ENCODE measurements at places on chromosomes 5 and 9.

DNA sequence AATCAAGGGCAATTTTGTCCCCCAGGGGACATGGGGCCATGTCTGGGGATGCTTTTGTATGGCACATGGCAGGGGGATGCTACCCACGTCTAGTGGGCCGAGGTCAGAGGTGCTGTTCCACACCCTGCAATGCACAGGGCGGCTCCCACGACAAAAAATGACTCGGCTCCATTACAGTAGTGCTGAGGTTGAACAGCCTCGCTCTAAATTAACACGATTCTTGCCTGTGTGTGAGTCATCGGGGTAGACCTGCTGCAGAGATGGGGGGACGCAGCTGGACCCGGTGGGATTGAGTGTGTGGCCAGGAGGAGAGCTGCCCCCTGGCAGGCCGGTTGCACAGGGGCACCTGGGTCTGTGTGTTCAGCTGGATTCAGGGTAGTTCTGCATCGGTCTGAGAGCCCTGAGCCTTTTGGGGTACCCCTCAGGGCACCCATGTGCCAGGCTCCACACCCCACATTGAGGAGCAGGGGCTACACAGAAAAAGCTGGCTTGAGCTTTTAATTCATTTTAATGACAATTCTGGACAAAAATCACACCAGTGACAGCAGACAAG lies 20.0 kb upstream of the COL5A1 start:
- no peak for DNase-seq

GRCh38 chr5:10133830-10134229 lies 115.9 kb downstream of the ATPSCKMT start:
- DNase-seq: no peak

GRCh38 chr5:24805230-24805629 lies 160.5 kb upstream of the CDH10 start:
- DNase-seq: no peak

GRCh38 chr9:70263421-70263820 lies 4.6 kb downstream of the SMC5 start:
- DNase-seq: no peak

GRCh38 chr5:533243-533954 lies 9.2 kb upstream of the SLC9A3 start:
- DNase-seq: no peak

DNA sequence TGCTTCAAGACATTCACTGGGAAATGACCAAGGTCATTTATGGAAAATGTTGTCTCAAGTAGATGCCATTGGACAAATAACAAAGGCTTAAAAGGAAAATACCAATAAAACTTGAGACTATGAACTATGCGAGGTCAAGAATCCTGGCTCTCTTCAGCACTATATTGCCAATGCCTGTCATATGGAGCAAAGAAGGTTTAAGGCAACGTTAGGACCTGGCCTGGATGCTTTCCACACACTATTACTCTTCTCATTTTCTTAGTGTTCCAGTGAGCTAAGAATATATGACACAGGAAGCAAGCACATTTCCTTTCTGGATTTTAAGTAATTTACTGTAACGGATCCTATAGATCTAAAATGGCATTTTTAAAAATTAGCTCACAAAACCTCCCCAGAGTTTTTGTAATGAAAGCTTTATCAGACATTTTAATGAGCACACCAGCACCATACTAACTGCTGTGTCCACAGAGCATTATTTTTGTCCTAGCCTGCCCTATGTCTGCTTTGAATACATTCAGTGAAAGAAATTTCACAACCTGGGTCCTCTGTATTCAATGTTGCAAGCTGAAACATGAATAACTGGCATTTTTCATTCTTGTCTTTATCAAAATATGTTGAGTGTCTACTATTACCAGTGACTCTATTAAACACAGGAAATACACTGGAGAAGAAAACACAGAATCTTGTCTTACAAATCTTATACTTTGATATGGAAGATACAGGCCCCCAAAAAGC lies 315.6 kb downstream of the CETN3 start:
- DNase-seq: no peak

DNA sequence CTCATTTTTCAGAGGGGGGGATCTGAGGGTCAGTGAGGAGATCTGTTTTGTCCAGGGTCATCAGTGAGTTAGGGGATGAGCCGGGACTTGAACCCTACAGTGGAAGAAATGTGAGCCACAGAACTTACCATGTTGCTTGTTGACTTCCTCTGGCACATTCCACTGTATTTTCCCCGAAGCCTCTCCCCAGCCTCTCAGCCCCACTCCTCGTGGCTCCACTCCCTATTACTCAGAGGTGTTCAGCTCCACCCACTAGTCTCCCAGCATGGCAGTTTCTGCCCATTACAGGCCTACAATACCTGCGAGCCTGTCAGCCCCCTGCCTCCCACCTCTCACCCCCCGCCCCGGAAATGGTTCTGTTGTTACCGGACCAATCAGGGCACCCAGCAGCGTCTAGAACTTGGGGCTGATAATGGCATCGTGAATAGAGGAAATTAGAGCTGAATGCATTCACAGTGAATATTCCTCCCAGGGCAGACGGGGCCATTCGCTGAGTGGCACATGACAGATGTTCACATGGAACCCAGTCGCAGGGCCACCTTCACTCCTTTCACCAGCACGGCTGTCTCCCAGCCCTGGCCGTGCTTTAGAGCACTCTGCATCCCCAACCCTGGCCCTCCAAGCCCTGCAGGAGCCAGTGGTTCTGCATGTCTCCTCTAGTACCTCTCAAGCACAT lies 81.6 kb downstream of the KCNIP1 start:
- no peak for DNase-seq

DNA sequence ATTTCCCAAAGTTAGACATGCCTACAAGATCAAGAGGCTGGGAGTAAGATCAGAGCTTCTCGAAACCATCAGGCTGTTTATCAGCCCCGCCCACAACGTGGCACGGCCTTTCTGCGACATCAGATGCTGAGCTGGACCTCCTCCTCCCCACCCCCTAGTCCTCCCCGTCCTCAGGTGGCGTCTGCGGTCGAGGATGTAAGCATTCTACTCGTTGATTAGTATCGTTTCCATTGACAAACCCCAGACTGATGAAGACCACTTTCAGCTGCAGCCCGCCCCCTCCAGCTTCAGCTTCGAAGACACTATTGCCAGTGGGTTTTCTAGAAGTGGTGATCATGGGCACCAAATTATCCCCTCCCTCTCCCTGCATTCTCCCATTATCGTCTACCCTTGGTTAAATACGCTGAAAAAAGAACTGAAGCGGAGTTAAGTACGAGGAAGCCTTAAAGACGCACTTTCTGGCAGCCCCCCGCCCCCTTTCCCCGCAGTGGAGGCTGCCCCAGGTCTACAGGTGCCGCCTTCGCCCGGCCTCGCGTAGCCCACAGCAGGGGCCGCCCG lies 1.1 kb downstream of the PPIC start:
- no peak for DNase-seq

DNA sequence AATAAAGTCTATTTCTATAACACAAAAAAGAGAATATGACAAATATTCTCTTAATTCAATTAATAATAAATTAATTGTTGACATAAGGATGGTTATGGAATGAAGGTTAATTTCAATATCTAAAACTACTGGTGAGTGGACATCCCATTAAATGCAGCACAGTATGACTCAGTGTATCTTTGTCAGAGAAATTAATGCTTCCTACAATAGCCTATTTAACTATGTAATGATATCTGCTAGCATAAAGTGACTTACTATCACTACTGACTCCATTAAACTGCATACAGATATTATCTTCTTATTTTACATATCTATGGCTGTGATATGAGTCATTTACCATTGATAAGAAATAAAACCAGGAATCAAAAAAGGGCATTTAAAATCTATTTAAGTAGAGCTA lies 298.7 kb downstream of the CDH12 start:
- DNase-seq: no peak
